ENCODE measurements at places on chromosomes 16 and 17.

DNA sequence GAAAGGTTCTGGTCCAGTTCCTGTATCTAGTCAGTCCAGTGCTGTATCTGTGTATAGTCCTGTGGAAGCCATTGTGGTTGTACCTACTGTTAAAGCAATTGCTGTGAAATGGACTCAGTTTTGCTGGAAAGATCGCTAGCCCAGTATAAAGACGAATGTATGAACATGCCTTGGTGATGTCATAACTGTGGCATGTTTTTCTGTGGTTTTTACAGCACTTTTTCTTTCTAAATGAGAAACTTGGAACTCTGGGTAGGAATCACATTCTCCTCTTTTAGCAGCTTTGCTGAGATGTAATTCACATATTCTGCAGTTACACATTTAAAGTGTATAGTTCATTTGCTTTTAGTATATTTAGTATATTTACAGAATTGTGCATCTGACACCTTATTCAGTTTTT, 58.1 kb downstream of the MAP2K4 start:
- no peak for DNase-seq

DNA sequence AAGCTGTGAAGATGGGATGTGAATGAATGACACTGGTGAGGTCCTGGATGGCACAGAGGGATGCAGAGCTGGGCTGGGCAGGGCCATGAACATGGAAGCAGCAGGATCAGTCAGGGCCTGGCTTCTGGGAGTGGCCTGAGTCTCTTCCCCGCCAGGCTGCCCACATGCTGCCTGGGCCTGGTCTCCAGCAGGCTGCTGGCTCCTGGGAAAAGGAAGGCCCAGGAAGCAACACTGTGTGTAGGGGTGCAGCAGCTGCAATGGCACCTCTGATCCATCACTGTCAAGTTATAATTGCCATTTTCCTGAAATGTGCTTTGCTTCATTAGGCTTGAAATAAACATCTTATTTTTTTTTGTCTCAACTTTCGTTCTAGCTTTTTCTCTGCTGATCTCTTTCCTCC, 260.2 kb upstream of the N4BP1 start:
- no peak for DNase-seq

GRCh38 chr17:80694085-80694991, 149.7 kb downstream of the RPTOR start:
- no peak for DNase-seq

GRCh38 chr17:78706271-78706915, 75.7 kb downstream of the CYTH1 start:
- no peak for DNase-seq

DNA sequence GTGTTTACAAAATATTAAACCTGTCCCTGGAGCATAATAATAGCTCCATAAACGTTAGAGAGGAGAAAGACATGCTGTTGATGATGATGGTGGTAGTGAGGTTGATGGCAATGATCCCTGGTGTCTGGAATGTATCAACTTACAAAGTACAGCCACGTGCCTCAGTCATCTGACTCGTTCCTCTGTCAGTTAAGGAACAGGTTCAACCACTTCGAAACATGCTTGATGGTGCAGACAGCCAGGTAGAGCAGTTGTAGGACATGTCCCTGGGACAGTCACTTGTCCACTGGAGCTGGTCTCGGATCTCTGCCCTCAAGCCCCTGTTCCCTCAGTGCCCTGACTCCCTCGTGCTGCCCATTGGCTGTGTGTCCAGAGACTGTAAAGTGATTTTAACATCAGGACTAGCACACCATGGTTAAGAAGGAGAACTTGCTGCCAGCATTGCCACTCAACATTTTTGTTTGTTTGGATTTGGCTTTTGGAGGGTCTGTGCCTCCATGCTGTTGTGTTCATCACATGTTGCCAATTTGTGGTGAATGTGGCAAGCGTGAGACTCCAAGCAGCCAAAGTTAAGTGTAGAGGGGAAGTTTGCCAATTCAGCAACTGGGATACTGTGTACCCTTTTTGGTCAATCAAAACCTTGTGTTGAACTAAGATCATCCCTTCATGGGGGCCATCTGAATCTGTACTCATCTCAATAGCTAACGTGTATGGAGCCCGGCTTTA, 16.3 kb upstream of the SALL1 start:
- DNase-seq = no peak

DNA sequence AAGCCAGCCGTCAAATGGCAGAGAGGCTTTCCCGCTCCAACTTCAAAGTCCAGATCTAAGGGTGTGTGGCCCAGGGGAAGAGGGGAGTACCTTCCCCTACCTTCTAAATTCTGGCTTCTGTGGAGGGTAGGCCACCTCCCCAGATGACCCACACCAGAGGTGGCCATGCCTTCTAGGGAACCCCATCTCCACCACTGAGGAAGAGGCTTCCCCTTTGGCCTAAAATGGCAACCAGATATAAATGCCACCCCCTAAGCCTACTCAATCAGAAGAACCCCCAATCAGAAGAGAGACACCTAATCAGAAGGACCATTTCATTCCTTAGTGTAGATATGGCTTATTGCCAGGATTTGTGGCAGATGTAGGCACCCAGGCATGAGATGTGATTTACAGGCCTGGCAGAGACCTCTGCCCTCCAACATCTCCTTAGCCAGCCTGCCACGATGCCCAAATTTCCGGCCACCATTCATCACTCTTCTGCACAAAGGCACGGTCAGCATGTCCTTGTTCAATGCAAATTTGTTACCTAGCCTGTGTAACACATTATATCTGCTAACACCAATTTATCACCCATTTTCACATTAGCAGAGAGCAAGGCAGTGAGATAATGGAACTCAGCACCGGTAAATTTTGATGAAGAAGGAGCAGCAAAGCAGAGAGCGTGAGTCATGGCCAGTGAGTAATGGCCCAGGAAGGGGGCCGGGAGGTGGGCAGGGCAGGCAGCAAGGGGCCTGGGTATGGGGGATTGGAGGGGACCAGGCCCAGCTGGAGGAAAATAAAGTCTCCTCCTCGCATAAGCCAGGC, 1.2 kb upstream of the MGAT5B start:
- no peak for DNase-seq

- DNase-seq = peak; percentile 59
Observed at GRCh38 chr16:11833951-11834695, 17.2 kb downstream of the RSL1D1 start.

DNA sequence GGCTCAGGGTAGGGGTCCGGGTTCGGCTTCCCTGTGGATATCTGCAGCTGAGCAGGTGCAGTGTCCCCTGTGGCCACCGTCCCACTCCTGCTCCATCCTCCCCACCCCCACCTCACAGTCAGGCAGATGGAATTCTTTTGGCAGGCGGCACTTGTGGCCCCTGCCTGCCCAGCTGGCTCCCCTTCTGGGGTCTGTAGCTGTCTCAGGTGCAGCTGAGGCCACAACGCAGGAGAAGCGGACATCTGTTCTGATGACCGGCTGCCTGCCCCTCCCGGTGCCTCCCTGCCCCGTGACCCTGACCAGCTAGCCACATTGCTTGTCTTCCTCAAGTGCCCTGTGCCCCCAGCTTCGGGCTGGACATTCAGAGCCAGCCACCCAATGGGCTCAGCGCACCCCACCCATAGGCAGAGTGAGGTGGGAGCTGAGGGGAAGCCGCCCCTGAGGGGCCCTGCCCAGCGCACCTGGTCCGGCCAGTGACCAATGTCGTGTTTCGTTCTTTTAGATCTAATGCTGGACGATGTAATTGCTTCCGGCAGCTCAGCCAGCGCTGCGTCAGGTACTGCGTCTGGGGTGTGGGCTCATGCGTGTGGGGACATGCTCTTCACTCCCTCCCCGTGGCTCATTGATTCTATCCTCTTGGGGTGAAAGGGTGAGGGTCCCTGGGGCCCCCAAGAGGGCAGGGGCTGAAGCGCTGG, 25.2 kb upstream of the ABCC3 start:
- DNase-seq = no peak

DNA sequence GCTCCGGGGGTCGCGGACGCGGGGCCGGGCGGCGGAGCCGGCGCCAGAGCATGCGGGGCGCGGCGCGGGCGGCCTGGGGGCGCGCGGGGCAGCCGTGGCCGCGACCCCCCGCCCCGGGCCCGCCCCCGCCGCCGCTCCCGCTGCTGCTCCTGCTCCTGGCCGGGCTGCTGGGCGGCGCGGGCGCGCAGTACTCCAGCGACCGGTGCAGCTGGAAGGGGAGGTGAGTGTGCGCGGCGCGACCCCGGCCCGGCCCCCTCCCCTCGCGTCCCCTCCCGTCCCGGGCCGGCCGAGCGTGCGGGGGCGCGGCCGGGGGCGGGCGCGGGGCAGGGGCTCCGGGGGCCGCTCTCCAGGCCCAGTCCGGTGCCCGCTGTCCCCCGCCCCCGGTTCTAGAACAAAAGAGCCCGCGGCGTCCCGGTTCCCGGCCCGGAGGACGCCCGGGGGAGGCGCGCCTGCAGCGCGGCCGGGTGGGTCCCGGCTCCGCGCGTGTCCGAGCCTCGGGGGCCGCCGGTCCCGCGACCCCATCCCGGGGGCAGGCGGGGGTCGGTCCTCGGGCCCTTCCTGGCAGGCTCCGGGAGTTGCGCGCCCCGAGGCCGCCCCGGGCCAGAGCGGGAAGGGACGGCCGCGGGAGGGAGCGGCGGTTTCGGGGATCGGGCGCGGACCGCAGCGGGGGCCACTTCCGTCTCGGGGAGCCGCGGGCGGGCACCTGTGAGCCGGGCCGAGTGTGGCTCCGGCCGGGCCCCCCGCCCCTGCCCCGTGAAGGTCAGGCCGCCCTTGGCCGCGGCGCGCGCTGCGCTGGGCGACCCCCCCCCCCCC, 563 bp downstream of the METRNL start:
- peak; percentile 46 for DNase-seq

DNA sequence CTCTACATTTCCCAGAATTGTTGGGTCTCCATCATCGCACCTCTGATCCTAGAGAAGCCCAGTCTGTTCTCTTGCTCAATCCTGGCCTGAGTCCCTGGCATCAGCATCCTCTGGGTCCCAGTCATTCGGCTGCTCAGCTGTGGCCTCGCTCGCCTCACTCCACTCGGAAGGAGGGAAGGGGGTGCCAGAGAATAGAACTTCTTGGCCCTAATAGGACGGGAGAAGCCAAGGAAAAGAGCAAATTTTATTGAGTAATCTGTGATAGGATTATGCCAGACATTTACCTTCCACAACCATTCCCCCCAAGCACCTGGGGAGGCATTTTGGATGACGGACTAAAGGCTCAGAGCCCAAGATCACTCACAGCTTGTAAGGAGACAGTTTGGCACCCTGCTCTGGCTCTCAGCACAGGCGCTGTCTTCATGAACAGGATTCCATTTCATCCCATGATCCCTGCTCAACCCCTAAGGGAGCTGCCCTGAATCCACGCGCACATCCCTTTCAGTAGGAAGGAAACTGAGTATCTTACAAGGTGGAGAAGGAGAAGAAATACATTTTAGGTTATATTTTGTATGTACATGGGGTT, 498 bp upstream of the CLEC10A start:
- no peak for DNase-seq

DNA sequence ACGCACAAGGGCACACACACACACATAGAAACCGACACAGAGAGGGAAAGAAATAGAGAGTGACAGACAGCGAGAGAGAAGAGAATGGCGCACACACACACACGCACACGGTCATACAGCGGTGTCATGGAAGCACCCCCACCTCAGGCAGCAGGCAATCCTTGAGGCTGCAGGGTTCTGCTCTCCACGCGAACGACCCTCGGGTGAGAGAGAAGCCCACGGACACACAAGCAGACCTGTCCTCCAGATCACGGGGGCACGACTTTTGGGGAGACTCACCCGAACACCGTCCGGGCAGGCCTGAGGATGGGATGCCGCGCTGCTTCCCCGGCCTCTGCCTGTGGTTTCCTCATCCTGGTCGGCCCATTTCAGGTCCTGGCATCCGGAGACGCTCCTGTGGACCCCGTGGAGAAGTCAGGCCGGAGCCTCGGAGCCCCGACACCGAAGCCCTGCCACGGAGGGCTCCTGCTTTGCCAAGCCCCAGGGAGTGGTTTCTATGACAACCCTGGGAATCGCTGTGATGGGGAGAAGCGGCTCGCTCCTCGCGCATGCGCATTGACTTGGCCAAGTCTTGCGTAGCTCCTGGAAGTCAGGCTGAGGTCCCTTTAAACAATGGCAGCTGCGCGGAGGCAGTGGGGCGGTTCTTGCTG, 118.2 kb upstream of the KCNJ18 start:
- no peak for DNase-seq

DNA sequence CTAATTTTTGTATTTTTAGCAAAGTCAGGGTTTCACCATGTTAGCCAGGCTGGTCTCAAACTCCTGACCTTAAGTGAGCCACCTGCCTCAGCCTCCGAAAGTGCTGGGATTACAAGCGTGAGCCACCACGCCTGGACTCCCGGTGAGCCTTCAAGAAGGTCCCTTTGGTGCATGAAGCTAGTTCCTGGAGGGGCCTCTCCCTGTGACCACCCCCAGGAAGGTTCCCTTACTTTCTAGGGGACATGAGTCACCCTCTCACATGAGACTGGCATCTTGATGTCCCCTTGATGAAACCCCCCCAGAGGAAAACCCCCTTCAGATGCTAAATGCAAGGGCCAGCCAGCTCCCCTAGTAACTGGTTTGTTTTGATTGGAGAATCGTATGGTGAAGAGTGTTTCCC, 12.8 kb downstream of the CARHSP1 start:
- no peak for DNase-seq

DNA sequence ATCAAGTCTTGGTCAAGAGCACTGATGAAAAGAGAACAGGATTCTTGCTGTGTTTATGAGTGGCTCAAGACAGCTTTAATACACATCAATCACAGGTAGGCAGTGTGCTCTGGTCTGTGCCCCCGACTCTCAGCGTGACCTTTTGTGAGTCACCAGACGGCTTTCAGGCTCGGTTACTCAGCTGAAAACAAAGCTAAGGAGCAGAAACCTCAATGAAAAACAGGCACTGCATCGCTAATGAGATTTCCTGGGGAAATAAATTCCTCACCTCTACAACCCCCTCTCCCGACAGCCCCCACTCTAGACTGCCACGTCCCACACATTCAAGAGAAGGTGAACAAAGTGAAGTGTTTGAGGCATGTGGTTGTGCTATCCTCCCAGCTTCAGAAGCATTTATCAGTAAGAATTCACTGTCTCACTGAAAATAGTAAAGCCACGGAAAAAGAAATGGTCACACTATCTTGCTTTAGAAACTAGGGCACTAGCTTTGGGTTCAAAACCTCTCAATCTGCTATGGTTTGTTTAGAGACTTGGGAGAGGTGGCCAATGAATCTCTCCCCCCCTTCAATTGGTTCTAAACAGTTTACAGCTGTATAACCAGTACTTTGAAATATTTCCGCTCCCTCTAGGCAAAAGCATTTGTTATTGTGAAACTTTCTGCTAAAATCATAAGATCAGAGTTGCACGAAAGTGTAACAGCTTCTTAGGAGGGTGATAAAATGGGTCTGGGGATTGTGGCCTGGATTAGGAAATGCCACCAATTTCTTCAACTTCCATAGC, 199.5 kb upstream of the PMFBP1 start:
- no peak for DNase-seq

DNA sequence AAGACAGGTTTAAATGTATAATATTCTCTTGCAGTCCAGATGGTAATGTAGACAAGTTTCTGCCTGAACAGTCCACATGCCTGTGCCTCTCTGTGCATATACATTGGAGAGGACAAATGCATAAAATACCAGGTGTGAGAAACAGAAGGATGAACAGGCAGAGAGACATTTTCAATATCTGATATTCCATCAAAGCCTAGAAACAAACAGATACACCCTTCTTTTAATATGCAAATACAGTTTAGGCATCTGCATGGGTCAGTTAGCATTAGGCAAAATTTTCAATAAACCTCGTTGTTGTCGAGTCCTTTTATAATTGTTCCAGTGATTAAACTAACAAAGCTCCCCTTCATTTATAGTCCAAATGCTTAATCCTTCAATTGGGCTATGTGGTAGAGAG, 897 bp downstream of the OMG start:
- DNase-seq = no peak

Data from suppressor macrophage treated with lipopolysaccharide for 4 hours (primary cell).